Right hindlimb (tissue), 1 donor: ENCODE measurements at places on chromosomes 7 and 10.
A peak's percentile ranks its signal among the peaks of the same experiment; 100 is the strongest.

DNA sequence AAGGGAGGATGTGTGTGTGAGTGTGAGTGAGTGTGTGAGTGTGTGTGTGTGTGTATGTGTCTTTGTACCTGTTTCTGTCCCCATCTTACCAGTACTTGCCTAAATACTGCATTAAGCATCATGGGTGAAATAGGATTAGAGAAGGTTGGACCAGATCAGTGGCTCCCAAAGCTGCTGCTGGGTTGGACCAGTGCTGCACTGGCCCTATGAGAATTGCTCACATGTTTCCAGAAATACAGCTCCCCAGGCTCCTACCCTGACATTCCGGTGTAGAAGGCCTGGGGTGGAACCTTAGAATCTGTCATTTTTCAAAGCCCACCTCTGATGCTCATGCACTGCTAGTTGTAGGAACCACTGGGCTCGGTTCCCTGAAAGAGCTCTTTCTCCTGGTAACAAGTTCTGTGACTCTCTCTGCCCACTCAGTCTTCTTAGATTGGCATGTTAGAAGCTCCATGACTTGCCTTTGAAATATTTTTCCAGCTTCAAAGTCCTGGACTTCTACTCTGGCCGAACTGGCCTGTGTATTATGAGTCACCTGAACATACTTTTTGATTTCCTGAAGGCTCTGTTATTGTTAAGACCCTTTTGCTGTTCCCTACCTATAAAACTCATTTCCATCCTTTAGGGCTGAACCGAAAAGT is 224.7 kb downstream of the CUX1 start:
- no peak for DNase-seq

GRCh38 chr7:117385363-117386109 is 41.8 kb downstream of the ASZ1 start:
- DNase-seq = no peak

DNA sequence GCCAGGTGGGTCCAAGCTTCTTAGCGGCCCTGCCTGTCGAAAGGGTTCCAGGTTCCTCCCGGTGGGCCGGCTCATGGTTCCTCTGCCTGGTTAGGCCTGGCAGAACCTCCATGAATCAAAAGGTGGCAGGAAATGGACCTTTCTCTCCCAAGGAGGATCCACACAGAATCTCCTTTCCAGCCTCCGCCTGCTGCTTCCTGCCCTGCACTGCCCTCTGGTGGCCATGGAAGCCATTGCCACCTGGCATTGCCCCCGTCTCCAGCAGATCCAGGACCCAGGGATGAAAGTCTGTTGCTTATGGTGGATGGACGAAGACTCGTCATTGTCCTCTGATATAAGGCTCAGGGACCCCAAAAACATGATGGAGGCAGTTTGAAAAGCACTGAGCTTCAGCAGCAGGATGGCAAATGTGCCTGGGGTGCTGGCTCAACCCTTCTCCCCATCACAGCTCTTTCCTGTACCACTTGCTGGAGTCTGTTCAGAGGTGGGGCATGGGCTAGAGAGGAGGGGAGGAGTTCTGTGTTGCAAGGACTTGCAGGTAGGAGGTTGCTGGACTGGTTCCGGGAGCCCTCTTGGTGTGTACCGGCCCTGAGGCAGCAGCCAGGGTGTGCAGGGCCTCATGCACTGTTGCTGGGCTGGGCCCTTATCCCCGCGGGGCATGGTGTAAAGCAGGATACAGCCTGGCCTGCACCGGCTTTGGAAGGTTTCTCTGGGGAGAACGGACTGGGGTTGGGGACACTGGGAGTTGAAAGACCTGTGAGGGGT is 11.3 kb upstream of the INMT start:
- peak; percentile 83 for DNase-seq

DNA sequence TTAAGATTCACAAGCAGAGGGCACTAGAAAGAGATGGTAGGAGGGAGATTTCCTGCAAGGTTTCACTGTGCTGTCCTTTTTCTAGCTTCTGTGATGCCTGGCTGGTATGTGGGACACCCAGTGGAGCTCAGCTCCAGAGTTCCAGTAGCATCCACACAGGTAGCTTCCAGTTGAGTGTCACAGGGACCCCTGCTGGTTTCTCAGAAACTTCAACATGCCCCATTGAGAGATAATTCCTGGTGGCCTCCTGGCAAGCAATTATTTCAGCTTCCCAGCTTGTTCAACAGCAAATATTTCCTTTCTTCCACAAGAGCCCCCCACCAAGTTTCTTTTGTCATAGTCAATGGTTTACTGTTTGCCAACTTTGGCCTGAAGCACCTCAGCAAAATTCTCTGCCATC is 858.7 kb downstream of the REEP3 start:
- no peak for DNase-seq

DNA sequence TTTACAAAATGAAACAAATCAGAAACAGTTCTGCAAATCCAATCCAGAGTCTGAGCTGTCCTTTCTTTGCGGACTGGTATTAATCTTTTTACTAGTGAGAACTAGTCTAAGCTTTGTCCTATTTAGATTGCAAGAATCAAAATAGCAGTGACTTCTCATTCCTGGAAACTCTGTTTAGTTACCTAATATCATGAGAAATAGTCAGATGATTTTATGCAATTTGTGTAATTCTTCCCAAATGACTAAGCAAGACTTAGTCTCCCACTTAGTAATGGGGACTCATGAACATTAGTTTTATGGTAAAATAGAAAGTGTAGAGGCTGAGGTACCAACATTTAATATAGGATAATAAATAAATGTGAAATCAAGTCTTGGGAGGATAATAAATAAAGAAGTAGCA is 341.3 kb downstream of the DNAJB9 start:
- DNase-seq = no peak

DNA sequence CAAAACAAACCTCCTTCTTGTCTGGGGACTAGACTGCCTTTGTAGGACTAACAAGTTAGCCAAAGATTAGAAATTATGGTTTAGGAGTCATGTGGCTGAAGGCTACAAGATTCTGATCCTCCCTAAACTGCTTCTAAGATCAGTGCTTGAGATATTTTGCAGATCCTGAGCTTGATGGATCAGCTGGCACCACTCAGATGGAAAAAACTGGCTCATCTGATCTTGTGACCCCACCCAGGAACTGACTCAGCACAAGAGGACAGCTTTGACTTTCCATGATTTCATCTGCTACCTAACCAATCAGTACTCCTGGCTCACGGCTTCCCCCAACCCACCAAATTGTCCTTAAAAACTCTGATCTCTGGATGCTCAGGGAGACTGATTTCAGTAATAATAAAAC is 271.5 kb upstream of the TAC1 start:
- DNase-seq = no peak

GRCh38 chr10:49767752-49768151 is 5.6 kb upstream of the OGDHL start:
- no peak for DNase-seq

GRCh38 chr10:104303594-104304355 is 34.5 kb downstream of the ITPRIP start:
- no peak for DNase-seq

GRCh38 chr7:31079824-31080511 is 27.9 kb downstream of the ADCYAP1R1 start:
- DNase-seq = no peak

- no peak for DNase-seq
Observed at GRCh38 chr10:113180401-113181154, 230.5 kb downstream of the TCF7L2 start.
